G401 (cell line): ENCODE measurements at places on chromosomes 3 and 15. TPM values are rescaled to one million over a fixed set of nuclear protein-coding genes. Genes with fewer than 3 reads are reported as not detected.

Gene C3orf85
- not detected in 2 replicates for total RNA-seq

Gene GUCA1C
- not detected in 2 replicates for total RNA-seq

Gene CTXN2
- total RNA-seq = not detected in 2 replicates

Gene PRICKLE2
- total RNA-seq = 0.25 and 0.31 TPM in 2 replicates

DNA sequence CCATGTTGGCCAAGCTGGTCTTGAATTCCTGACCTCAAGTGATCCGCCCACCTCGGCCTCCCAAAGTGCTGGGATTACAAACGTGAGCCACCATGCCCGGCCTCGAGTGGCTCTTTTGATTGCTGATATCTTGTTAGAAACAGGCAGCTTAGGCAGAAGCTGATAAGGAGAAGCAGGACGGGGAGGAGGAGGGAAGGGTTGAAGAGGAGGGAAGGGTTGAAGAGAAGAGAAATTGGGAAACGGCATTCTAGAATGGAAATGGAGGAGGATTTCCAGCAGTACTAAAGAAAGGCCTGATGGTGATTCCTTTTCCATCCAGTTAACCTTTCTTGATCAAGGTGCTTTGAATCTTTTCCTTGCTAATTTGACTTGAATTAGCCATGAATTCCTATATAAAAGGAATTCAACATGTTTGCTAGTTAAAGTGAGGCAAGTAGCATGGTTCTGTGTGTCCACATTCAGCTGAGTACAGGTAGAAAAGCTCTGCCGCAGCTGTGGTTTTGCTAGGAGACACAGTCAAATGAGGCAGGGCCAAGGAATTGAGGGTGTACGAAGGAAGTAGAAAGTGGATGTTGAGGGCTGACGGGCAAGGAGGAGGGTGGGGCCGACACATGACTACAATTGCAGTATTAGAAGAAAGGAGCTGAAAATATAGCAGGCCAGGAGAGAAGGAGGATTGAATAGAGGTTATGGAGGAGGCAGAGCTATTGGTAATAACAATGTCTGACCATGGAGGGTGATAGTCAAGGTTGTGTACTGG is 27.2 kb upstream of the ATP1B3 start:
- DNase-seq = no peak

DNA sequence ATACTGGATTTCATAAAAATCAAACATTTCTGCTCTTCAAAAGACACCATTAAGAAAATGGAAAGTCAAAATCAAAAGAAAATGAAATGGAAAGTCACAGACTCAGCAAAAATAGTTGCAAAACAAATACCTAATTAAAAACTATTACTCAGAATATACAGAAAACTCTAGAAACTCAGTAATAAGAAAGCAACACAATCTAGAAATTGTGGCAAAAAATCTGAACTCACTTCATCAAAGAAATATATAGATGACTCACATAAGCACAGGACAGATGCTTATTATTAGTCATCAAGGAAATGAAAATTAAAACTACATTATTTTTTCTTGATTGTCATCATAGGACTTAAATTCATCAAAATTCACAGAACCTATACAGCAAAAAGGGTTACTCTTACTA is 430.0 kb downstream of the SHQ1 start:
- DNase-seq = no peak

DNA sequence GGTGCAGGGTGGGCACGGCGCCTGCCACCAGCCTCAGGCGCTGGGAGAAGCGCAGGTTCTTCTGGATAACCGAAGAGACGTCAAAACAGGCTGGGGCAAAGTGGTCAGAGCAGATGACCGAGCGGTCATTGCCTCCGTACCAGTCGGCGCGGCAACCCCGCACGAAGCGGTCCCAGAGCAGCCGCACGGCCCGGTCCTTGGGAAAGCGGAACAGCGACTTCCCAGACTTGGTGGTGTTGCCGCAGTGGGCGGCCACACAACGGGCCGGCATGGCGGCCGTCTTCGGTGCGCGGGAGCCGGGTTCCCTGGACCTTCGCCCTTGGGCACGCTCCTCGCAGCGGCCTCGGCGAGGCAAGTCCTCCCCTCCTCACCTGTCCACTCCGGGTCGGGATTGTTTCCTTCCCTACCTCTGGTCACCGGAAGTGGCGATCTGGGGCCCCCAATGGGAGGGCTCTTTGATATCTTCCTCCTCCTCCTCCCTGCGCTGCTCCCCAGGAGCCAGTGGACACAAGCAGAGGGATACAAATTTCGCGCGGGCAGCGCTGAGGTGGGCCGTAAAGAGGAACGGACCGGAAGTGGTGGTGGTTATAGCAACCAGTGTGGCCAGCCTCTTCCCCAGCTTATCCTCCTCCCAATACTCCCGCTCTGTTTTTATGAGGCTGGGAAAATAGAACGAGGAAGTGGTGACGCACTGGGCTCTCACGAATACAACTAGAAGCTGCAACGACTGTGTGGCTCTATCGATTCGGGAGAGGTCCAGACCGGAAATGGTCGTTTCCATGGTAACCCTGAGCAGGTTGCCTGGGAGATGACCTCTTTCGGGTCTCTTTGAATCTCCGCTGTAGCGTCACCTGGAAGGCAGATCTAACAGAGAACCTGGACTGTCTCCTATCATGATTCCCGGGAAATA is at the start of the genes LRRC49 and THAP10:
Gene LRRC49, plus strand, starts transcription at position 825 of the 910 bp plus-strand sequence. Its CDS starts 69 bp downstream, at position 894.
Gene THAP10, minus strand, starts transcription at position 432 of the 910 bp plus-strand sequence. Its CDS starts 161 bp downstream, at position 271.
- DNase-seq = peak; percentile 97

DNA sequence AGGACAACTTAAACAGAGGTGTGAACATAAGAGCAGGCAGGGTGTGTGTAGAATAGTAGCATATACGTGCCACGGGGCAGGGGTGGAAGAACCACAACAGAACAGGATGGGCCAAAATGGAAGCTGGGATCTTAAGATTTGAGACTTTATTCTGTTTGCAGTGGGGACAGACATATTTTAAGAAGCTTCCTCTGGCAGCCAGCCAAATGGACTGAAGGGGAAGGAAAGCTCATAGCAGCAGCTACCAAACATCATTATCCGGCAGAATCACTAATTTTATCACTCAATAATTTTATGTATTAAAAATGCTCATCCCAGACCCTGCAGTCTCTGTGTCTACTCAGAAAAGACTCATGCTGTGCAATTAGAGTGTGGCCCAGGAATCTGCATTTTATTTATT is 130.9 kb upstream of the CTDSPL start:
- no peak for DNase-seq

GRCh38 chr3:169147238-169148008 is 516.1 kb downstream of the MECOM start:
- no peak for DNase-seq

DNA sequence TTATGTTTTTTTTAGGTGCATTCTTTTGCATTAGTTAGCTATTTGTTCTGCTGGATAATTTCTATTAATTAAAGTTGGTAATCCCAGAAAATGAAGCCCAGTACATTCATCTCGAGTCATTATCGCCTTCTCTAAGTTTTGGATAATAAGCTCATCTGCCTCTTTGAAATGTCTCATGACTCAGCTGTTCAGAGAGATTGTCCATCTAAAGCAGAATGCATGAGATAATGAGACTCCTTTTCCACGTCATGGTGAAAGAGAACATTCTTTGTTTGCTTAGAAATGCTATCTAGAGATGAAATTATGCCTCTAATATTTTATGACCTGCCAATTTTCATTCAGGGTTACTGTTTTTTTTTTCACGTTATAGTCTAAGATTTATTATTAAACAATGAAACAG is 374.7 kb upstream of the GOLIM4 start:
- no peak for DNase-seq

GRCh38 chr15:62770752-62771151 is 271.8 kb upstream of the TPM1 start:
- no peak for DNase-seq

DNA sequence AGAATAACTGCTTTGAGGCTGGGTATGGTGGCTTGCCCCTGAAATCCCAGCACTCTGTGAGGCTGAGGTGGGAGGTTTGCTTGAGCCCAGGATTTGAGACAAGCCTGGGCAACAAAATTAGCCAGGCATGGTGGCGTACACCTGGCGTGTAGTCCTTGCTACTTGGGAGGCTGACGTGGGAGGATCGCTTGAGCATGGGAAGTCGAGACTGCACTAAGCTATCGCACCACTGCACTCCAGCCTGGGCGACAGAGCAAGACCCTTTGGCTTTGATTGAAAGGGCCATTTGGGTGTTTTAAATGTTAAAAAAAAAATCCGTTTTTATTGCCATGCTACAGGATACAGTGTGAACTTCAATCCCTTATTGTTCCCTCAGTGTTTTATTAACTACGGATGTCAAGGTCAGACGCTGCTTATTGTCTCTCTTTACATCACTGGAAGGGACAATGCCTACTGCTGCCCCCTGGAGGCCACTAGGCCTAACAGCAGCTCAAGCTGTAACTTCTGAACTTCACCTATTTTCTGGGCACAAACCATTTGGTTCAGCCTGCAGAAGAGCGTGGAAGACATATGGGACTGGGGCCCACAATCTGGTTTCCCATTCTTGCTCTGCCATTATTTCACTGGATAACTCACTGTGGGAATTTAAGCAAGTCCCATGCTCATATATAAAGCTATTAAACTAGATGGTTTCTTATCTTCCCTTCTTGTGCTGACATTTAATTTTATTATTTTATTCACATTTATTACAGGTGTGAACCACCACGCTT is 15.3 kb upstream of the IREB2 start:
- peak; percentile 79 for DNase-seq

GRCh38 chr3:35137612-35138011 is 501.7 kb upstream of the ARPP21 start:
- DNase-seq = no peak

GRCh38 chr3:169311860-169312259 is 351.7 kb downstream of the MECOM start:
- no peak for DNase-seq

DNA sequence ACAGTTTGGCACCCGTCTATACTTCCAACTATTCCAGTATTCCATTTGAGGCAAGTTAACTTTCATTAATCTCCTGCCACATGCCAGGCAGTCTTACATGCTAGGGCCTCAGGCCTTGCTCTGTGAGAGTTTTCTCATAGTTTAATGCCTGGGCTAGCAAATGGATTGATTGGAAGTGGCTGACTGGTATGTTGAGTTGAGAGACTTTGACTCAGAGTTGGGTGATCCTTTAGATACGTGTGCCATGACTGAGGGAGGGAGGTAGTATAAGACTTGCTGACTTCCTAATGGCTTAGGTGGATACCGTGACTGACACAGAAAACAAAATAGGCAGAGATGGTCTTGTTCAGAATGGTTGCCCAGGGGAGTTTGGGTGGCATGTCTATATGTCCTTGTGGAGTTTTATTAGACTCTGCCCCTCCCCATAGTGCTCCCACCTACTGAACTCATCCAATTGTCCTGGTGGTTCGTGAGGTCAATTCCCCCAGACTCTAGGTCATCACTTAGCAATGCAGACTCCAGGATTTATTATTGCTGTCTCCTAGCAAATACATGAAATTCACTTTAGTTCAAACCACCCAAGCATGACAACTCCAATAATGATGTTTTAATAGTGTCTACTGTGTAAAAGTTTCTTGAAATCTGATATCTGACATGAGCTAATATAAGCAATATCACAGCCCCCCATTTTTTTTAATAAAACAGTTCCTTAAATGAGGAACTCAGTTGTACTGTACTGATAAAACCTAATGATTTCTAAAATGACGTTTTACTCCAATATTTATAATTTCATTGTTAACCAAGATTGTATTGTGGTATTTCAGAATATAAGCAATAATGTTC is 413.9 kb upstream of the MDFIC2 start:
- no peak for DNase-seq

DNA sequence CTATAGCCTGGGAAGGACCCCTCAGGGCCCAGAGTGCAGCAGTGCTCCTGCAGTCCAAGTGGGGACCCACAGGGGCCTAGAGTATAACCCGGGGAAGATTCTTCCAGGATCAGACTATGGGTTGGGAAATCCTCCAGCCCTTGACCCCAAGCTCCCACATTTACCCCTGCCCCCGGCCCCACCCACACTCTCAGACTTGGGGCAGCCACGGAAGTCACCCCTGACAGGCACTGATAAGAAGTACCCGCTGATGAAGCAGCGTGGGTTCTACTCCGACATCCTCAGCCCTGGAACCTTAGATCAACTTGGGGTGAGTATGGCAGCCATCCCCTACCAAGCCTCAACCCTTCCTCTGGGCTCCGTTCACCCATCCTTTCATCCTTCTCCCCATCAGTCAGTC is 6.3 kb downstream of the DNAH1 start:
- no peak for DNase-seq

DNA sequence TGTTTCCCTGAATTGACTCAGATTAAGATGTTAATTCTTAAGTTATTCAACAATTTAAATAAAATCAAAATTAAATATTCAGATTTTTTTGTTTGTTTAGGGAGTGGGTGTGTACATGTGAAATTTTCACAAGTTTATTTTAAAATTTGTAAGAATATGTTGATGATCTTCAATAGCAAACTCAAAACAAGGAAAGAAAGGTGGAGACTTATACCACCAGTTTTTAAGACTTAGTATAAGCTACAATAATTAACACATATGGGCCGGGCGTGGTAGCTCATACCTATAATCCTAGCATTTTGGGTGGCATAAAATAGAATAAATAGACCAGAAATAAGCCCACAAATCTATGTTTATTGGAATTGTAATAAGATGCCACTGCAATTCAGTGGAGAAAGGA is 1084.5 kb downstream of the ROBO1 start:
- no peak for DNase-seq

GRCh38 chr3:82048711-82049110 is 287.3 kb upstream of the GBE1 start:
- DNase-seq = no peak

DNA sequence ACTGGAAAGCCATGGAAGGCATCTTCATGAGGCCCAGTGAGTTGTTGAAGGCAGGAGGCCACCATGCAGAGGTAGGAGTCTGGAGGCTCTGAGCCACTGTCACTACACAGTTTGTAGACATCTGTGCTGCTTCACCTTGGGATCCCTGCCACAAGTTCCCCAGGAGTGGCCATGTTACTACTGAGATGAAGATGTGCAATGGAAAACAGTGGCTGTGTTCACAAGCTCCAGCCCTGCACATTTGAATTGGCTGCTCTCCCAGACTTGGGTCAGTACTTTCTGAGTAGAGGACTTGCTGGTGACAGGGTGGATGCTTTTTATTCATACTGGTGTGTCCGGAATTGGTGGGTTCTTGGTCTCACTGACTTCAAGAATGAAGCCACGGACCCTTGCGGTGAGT is 86.9 kb upstream of the C15orf39 start:
- peak; percentile 2 for DNase-seq

DNA sequence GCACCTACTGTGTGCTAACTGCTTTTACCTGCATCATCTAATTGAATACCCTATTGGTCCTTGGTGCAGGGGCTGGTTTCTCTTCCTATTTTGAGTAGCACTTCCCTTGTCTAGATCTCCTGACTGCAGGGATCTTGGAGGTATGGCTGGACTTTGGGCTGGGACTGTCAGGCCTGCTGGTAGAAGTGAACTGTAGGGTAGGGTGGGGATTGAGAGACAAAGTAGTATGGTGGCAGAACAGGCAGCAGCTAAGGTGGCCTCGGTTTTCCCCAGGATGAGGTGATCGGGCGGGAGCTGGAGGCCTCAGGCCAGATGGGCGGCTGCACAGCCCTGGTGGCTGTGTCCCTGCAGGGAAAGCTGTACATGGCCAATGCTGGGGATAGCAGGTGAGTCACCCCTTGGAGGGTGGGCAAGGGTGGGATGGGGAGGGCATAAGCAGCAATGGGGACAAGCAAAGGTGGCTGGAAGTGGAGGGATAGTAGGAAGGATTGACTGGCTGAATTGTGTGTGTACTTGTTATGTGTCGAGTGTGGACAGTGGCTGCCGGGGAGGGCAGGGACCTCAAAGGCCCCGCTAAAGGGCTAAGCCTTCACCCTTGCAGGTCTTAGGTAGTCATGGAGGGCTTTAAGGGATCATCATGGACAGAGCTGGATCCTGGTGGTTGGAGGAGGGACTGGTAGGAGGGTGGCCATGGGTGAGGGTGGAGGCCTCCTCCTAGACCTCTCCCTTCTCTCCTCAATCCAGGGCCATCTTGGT is 2.0 kb downstream of the PPM1M start:
- DNase-seq = no peak
